ENCODE measurements at places on chromosomes 11 and 22.

DNA sequence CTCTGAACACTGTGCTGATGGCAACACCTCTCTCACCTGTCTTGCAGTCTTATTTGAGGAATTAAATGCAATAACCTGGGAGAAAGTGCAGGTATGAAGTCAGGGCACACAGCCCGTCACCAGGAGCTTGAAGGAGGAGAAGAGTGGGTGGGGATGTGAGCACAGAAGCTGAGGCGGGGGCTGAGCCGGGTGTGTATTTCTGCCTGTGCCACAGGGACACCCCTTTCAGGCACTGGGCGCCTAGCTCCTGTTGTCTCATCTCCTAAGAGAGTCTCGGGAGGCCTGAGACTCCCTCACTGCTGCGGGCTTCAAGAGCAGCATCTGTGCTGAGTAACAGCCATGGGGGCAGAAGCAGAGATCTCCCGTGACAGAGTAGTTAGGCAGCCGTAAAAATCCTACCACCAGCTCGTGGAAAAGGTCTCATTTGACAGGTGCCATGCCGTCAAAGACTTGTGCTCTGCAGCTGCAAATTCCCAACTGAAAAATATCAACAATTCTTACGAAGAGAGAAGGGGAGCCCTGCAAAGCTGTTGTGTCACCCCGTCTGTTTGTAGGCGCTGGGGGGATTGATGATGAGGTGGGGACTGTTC lies 26.8 kb downstream of the PARVB start:
- DNase-seq: no peak

- DNase-seq: peak; percentile 69
Observed at GRCh38 chr22:36435516-36436415, 45.7 kb downstream of the TXN2 start.

DNA sequence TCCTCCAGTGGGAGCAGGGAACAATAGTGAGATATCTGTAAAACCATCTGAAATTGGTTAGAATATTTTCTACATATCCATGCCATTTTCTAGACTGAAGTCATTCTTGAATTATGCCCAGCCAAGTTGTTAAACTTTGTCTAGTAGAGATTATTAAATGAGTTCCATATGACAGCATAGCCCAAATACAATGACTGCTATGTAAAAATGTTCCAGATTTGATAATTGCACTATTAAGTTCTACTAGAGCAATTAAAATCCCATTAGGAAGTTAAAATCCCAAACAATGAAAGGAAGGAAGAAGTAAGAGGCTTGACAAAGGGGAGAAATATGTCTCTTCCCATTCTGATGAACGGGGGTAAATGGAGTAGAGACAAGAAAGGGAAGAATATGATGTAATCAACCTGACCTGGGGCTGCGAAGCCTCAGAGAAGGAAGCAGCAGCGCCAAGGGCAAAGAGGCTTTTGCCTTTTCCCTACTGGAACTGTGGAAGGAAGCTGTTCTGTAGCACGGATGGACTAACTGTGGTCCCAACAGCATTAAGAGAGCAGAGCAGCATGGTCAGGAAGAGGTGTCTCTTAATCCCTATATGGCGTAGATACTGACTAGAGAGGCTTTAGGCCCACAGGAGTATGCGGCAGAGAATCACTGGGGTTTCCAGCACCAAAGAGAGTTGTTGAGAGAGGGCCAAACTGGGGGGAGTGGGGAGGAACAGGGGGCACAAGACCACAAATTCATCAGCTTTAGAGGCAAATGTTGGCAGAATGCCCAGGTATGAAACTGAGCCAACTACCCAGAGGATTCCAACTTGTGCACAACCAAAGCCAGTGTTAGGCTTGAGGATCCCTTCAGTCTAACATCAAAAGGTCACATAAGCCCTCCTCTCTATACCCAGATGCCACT lies 26.7 kb downstream of the RRP8 start:
- DNase-seq: no peak

- no peak for DNase-seq
Observed at GRCh38 chr22:42977569-42977968, 37.4 kb downstream of the PACSIN2 start.

- DNase-seq: no peak
Observed at GRCh38 chr22:27796829-27797519, 4.6 kb downstream of the MN1 start.

GRCh38 chr22:47357086-47357485 lies 594.6 kb downstream of the TBC1D22A start:
- no peak for DNase-seq

DNA sequence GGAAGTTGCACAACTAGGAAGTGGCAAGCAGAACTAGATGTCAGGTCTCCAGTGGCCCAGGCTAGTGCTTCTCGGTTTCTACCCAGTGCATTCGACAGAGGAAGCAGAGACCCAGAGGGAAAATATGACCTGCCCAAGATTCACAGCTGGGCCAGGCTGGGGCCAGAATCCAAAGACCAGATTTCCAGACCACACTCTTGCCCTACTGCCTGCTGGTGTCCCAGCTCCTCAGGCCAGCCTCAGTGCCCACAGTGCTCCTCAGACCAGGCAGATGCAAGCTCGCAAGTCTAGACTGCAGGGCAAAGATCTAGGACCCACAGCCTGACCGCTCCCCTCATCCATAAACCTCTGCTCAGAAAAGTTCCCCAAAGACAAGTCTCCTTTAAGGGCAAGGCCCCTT lies 262.6 kb downstream of the BUD13 start:
- no peak for DNase-seq

DNA sequence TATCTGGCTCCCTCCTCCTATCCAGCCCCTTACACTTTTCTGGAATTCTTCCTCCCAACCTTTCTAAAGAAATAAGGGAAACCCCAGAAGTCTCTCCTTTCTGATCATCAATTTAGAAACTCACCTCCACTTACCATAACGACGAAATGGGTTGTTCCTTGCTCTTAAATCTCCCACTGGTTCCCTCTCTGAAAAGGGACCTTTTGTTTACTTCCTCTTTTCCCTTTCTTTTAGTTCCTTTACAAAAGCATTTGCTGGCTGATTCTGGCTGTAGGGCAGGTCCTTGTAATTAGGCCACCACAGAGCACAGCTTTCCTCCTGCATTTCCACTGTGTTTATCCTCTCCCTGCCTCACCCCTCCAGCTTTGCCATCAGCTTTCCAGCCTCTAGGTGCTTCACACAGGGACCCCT lies 12.0 kb downstream of the JAML start:
- DNase-seq: no peak

DNA sequence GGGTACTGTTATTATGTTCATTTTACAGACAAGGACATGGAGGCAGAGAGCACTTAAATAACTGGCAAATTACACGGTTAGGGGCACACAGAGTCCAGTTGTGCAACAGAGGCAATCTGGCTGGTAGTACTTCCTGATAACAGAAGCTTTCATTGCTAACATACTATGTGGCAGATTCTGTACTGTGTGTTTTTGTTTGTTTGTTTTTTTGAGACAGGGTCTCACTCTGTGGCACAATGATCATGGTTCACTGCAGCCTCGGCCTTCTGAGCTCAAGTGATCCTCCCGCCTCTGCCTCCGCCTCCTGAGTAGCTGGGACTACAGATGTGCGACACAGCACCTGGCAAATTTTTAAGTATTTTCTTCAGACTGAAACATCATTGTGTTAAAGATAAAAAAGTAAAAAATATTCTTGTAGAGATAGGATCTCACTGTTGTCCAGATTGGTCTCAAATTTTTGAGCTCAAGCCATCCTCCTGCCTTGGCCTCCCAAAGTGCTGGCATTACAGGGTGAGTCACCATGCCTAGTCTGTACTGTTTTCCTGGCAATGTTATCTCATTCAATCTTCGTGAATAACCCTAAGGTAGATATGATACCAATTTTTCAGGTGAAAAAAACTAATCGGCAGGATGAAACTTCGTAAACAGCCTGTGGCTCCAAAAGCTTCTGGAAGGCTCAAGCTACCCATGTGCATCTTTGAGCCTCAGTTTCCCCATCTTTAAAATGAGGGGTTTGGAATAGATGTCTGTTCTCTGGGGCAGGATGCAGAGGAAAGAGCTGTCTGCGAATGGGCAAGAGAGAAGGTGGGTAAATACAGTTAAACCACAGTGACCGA lies 921 bp upstream of the NUCB2 start:
- no peak for DNase-seq

GRCh38 chr11:12811861-12812260 lies 137.6 kb downstream of the TEAD1 start:
- DNase-seq: no peak

DNA sequence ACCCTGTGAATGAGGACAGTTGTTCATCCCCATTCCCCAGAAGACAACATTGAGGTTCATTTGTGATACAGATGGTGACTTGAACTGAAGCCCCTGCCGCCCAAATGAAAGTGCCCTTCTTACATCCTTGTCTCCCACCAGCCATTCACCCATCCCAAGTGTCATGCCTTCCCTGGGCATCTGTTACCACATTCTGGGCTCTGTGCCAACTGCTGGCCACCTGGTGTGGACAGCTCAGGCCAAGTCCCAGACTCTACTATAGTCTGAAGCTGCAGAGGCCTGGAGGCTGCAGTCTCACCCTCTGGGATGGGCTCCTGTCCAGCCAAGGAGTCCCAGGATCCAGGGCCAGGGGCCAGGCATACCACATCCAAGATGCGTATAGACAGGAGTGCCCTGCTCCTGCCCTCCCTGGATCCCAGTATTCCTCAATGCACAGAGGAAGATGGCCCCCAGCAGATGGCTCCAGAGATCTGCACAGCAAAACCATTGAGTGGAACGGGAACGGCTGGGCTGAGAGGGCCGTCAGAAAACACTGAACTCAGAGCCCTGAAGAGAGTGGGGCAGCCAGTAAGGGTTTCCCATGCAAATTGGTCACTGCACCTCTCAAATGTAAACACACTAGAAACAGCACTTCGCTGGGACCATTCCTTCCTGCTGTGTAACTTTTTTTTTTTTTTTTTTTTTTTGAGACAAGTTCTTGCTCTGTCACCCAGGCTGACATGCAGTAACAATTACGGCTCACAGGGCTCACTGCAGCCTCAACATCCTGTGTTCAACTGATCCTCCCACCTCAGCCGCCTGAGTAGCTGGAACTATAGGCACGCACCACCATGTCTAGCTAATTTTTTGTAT lies 22.8 kb downstream of the ARRB1 start:
- DNase-seq: peak; percentile 58

DNA sequence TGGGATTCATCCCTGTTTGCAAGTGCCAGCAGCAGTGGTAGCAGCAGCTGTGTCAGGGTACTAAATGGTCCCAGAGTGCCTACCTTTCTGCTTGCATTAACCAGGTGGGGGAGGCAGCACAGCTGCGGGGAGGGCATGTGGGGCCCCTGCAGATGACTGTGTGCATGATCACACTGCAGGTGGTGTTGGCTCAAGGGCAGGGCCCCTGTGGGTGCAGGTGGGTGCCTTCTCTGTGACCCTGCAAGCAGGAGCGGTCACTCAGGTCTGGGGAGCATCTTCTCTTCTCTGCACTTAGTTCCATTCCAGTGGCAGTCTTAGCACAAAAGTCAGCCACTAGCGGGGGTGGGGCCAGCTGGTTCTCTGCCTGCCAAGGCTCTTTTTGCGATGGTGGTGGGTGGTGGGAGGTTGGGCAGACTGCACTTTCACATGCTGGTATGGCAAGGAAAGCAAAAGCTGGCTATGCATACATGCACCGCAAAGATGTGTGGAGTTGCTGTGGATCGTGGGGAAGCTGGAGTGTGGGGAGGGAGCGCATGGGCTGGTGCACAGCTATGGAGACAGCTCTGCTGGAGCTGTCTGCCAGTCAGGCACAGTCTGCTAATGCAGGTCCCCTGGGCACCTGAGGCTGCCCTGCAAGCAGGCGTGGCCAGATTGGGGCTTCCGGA lies 157.1 kb downstream of the DYNC2H1 start:
- no peak for DNase-seq

DNA sequence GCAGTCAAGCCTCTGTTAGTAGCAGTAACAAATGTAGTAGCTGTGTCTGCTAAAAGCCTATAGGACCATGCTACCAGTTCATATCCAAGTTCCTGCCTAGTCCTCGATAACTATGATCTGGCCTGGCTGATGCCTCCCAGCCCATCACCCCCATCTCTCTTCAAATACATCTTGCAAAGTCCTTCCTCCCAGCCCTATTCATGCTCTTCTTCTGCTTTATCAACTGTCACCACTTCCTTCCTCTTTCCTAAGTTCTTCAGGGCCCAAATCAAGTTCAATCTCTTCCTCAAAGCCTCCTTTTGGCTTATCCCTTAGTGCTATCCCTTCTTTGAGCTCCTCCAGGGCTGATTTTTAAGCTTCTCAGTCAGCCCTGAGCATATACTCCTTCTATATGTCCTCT lies 150.9 kb upstream of the THY1 start:
- no peak for DNase-seq

GRCh38 chr11:117838901-117839300 lies 14.4 kb upstream of the FXYD2 start:
- DNase-seq: peak; percentile 14

DNA sequence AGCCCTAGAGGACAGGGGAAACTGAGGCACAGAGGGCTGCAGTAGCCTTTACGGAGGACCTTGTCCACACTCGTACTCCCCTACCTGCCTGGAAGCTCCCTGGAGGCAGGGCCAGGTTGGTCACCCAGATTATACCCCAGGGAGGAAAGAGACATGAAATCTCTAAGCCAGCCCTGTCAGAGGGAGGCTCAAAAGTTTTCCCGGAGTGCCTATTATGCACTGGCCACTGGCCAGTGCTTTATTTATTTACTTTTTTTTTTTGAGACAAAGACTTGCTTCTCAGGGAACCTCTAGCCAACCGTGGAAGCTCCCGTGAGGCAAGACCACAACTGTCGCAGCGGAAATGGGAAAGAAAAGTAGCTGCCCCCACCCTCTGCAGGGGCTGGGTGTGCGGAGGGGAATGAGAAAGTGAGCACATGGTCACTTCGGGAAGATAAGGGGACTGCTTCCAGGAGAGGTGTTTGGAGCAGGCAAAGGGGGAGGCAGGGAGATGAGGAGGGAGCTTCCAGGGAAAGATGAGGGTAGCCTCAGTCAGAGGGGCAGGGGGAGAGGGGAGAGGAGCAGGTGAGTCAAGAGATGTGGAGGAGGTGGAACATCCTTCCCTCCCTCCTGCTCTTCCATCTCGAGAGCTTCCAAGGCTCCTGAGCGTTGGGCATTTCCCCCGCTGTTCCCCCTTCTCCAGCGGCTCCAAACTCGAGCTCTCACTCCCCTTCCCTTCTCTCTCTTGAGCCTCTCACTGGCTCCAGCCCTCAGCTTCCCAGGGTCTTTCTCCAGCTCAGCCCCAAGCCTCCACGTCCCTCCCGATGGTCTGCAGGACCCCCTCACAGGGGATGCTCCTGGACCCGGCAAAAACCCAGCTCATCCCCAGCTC lies 4.3 kb downstream of the IL2RB start:
- no peak for DNase-seq

DNA sequence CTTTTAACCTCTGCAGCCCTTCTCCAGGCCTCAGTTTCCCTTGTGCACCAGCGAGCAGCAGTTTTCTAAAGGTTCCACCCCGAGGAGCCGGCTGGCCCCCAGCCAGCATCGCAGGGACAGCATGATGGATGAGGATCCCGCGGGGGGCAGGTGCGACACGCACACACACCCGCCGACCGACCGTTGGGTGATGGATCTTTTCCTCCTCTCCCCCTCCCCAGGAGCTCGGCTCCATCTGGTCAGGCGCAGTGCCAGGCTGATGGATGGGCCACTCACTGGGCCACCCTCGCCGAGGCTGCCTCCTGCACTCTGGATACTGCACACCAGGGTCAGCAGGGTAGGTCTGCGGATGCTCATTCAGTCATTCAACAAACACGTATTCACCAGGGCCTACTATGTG lies 12.8 kb upstream of the CABP7 start:
- no peak for DNase-seq

- DNase-seq: no peak
Observed at GRCh38 chr22:46429325-46429853, 93.9 kb downstream of the TRMU start.

- no peak for DNase-seq
Observed at GRCh38 chr11:76702336-76703128, 32.0 kb upstream of the LRRC32 start.
